ENCODE measurements at places on chromosomes 16 and 17. TPM values are rescaled to one million over a fixed set of nuclear protein-coding genes. Genes with fewer than 3 reads are reported as not detected.

Gene ACSM5
- polyA plus RNA-seq: not detected

DNA sequence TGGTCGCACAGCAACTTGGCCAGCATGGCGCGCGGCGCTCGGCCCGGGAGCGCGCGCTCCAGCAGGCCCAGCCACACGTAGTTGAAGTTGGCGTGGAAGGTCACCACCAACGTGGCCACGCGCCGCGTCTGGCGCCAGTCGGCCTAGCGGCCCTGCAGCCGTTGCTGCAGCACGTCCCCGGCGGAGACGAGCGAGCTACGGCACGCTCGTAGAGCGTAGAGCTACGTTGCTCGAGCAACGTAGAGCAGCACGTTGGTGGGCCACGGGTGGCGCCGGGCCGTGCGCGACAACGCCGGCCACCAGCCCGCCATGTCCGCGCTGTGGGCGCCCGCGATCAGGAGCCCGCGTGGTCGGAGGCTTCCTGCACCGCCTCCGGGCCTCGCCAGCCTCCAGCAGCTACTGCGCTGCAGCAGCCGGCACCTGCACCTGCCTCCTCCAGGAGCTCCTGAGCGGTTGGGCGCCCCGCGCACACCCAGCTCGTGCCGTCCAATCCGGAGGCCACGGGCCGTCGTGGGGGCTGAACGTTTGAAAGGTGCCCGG, 13.4 kb upstream of the SULT1A1 start:
- no peak for DNase-seq

GRCh38 chr17:31387438-31387837, 4.0 kb upstream of the RAB11FIP4 start:
- no peak for DNase-seq

- DNase-seq: peak; percentile 20
Observed at GRCh38 chr17:36184023-36184765, 7.8 kb upstream of the TBC1D3B start.

Gene NQO1
- 152 TPM for polyA plus RNA-seq

GRCh38 chr16:28503470-28504259, 3.0 kb downstream of the IL27 start:
- no peak for DNase-seq

- peak; percentile 71 for DNase-seq
Observed at GRCh38 chr16:67910158-67910557, 17.1 kb downstream of the PSKH1 start.

- no peak for DNase-seq
Observed at GRCh38 chr17:70791748-70792443, 622.6 kb downstream of the KCNJ2 start.

Data from SK-N-SH (cell line).